ENCODE measurements at places on chromosomes 7 and 10.

- no peak for DNase-seq
Measured at GRCh38 chr10:109835257-109835656, 88.1 kb downstream of the XPNPEP1 start.

- no peak for DNase-seq
Measured at GRCh38 chr10:49396666-49396999, 744 bp upstream of the DRGX start.

DNA sequence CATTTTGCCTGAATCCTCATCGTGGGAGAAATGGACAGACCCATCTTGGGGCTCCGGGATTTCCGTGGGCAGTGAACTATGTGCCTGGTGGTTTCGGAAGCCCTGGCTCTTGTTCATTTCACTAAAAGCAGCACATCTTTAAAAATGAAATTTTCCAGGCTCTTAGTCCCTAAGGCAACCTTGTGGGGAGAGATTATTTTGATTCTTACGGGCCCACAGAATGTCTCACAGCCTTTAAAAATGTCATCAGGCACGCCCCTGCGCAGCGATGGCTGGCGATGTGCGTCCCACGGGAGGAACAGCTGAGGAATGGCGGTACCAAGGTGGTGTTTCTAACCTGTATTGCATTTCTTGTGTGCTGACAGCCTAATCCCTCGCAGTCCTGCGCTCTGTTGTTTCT is 189.7 kb downstream of the CCDC3 start:
- no peak for DNase-seq

DNA sequence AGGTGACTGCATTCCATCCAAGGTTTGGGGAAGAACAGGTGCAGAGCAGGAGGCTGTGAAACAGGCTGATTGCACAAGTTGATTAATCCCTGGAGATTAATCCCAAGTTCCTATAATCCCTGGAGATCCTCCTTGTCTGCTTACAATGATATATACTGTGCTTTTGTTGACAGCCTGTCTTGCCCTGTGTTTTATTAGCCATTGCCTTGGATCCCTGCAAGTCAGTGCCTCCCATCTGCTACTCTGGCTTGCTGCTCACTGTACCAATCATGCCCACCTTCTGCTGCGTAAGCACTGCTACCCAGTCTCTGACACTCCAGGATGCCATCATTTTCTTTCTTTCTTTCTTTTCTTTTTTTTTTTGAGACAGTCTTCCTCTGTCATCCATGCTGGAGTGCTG is 65.4 kb downstream of the ANKRD61 start:
- no peak for DNase-seq

DNA sequence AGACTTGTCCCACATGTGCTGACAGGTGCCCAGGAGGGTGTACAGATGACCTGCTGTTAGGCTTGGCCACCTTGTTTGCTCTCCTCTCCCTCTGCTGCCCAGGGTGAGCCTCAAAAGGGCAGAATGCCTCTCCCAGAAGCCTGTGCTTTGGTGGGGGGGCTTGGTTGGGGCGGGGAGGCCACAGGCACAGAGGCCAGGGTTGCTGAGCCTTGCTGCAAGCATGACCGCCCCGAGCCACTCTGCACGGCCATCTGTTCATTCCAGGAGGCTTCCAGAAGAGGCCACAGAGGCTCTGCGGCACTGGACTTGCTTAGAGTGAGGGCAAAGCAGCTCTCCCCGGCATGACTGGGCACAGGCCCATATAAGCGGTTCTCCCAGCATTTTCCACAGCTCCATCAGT is 190.8 kb downstream of the GLRX3 start:
- no peak for DNase-seq

DNA sequence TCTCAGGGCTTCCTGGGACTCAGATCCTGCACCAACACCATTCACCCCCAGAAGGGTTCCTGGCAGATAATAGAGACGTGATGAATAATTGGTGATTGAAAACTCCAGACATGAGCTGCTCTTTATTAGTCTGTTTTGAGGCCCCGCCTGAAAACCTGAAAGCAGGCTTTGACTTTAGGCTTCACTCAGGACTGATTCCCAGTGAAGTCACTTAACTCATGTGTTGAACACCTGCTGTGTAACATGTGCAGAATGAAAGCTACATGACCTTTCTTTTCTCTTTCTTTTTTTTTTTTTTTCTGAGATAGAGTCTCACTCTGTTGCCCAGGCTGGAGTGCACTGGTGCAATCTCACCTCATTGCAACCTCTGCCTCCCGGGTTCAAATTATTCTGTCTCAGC is 8.9 kb downstream of the SPACDR start:
- DNase-seq = no peak

Data from stimulated activated CD4-positive, alpha-beta T cell treated with anti-CD3 and anti-CD28 coated beads, Interleukin-4, amount 100 ng/mL, for 1 hour (primary cell).